ENCODE measurements at places on chromosomes 1 and 21.
A peak's percentile ranks its signal among the peaks of the same experiment; 100 is the strongest.

GRCh38 chr1:156528875-156529425, 28.4 kb upstream of the MEF2D start:
- DNase-seq, result no peak

DNA sequence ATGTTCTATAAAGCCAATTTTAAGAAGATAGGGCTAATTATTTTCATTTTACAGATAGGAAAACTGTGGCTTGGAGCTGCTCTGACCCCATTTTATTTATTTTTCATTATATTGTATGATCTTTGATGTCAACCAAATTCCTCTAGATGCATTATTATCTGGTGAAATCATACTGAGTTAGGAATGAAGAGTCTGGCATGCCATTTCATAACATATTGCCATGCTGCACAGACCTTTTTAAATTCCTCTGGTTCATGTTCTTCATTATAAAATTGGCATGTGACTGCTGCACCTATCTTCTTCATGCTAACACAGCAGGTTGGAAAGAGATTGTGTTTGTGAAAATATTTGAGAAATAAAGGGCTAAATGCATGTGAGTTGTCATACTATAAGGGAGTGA, 12.7 kb downstream of the PRRX1 start:
- no peak for DNase-seq

GRCh38 chr1:246748867-246749266, 24.7 kb downstream of the SCCPDH start:
- DNase-seq, result no peak

DNA sequence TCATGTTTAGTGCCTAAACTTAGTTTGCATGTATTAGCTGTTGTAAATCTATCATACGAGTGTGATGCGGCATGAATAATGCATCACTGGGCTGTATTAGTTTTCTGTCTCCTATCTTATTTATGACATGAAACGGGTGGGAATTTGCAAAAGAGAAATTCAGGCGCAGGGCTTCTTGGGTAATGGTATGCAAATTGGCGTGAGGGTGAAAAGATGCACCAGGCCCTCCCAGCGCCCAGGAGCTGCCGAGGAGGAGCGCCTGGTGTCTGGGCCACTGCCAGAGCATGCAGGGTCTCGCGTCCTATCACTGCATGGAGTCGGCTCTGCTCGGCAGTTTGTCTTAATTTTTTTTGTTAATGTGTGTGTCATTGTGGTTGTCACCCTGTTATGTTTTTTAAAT, 82.9 kb upstream of the ACTL8 start:
- peak; percentile 63 for DNase-seq

GRCh38 chr1:33050221-33051076, 13.8 kb upstream of the AK2 start:
- peak; percentile 53 for DNase-seq

GRCh38 chr1:98405581-98406074, 255.9 kb upstream of the SNX7 start:
- peak; percentile 40 for DNase-seq
